ENCODE measurements at places on chromosomes 16 and 17. TPM values are rescaled to one million over a fixed set of nuclear protein-coding genes. Genes with fewer than 3 reads are reported as not detected.
A peak's percentile ranks its signal among the peaks of the same experiment; 100 is the strongest.

DNA sequence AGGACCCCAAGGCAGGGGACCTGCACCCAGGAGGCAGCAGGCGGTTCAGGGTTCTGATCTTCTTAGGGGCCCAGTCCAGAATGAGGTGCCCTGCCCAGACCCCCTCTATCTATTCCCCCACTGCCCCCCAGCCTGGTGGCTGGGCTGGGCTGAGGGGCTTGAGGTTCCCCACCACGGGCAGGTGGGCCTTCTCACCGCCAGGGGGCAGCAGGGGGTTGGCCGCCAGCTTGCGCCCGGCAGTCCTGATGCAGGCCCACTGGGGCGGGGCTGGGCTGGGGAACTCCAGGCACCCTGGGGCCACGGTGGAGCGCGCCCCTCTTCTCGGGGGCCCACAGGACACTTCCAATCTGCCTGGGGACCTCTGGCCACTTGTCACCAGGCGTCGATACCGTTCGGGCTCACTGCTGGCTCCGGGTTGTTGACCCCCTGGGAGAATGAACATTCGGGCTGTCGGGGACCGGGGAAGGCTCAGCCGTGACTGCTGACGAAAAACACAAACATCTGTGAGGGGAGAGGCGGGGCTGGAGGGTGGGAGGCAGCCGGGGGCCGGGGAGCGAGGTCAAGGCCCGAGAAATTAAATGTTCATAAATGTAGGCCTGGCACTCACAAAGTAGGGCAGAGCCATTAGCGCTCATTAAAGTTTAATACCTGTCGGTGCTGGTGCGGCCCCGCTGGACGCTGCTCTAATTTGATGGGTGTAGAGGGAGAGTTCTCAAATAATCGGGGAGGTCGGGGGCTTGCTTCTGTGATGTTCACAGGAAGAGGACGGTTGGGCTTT lies 219.3 kb upstream of the GSE1 start:
- peak; percentile 72 for DNase-seq
- H3K4me3 ChIP-seq = no peak overlapping the region
- peaks cover 42% of the 10 kb centered on the region for H3K4me1 ChIP-seq

GRCh38 chr17:48678141-48678971 lies 44.0 kb downstream of the PRAC1 start:
- H3K27me3 ChIP-seq = peaks cover 44% of the 10 kb centered on the region
- peaks cover 6% of the 10 kb centered on the region for H3K4me1 ChIP-seq
- peak; percentile 50 for DNase-seq
- H3K27ac ChIP-seq = no peak overlapping the region
- no peaks in the 10 kb centered on the region for H3K36me3 ChIP-seq

- peaks cover 26% of the 10 kb centered on the region for H3K4me1 ChIP-seq
- no peak overlapping the region for H3K4me3 ChIP-seq
- DNase-seq = peak; percentile 54
- peak overlapping the region; percentile 91 for H3K27ac ChIP-seq
Measured at GRCh38 chr16:371515-372301, 1.4 kb upstream of the MRPL28 start.

DNA sequence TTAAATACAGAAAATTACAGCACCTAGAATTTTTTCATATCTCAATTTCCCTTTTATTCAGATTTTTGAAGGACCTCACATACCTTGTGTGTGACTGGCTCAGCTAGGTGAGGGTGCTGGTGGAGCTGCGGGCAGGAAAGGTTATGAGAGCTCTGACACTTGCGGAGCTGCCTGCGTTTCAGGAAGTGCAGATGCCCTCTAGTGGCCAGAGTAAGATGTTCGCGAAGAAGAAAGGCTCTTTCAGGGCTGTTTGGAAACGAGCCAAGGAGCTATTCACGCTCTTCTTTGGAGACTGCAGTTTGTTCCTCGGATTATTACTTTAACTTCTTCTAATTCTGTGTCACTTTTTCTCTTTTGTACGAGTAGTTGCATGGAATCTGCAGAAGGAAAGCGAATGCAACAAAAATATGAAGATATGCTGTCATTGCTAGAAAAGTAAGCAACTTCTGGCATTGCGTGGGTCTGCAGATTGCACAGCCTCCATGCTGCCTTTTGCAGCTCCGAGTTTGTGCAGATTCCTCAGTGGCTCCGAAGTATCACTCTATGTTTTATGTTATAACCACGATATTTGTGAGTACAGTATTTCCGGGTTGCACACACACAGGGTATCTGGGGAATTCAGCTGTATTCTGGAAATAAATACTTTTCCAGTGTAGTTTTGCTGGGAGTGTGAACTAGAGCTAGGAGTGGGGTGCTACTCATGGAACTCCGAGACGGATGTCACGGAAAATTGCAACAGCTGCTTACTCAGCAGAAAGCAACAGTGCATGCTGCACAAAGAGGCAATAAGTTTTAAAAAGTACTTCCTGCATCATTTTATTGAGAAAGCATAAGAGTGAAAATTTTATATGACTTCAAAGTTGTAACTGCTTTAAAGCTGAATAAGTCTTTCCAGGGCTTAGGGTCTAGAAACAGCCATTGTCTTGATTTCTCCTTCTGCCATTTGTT lies 46.3 kb downstream of the DNAH9 start:
- DNase-seq = peak; percentile 92
- no peak overlapping the region for H3K4me3 ChIP-seq
- no peaks in the 10 kb centered on the region for H3K4me1 ChIP-seq
- H3K27me3 ChIP-seq = peaks cover 4% of the 10 kb centered on the region
- no peak overlapping the region for H3K27ac ChIP-seq
- H3K36me3 ChIP-seq = no peaks in the 10 kb centered on the region

GRCh38 chr17:35729405-35729833 lies 2.0 kb upstream of the RASL10B start:
- H3K36me3 ChIP-seq = peaks cover 23% of the 10 kb centered on the region
- no peak overlapping the region for H3K4me3 ChIP-seq
- no peak overlapping the region for H3K27ac ChIP-seq
- H3K4me1 ChIP-seq = peaks cover 34% of the 10 kb centered on the region

- H3K36me3 ChIP-seq = no peaks in the 10 kb centered on the region
- no peaks in the 10 kb centered on the region for H3K4me1 ChIP-seq
- H3K4me3 ChIP-seq = no peak overlapping the region
- no peak for DNase-seq
- H3K27me3 ChIP-seq = no peaks in the 10 kb centered on the region
Measured at GRCh38 chr17:27445971-27446370, 10.3 kb upstream of the KSR1 start.

DNA sequence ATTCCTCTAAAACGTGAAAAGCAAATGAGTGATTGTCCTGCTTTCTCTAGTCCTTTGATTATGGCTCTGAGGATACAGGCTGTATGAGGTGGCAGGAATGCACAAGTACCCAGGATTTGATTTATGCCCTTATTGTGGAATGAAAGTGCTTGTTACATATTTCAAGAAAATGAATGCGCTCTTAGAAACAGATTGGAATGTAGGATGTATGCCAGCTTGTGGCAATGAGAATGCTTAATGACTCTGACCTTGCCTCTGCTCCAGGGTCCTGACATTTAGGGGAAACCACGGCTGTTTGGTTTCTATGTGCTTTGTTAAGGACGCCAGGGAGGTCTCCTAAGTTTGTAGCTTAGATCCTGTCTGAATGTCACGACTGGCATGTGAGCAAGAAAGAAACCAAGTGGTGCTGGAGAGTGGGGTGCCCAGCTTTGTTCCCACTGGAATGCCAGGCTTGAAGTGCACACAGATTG lies 22.0 kb downstream of the PRCD start:
- H3K27ac ChIP-seq = peak overlapping the region; percentile 35
- no peak overlapping the region for H3K4me3 ChIP-seq
- DNase-seq = no peak
- peaks cover 46% of the 10 kb centered on the region for H3K36me3 ChIP-seq
- no peaks in the 10 kb centered on the region for H3K27me3 ChIP-seq
- H3K4me1 ChIP-seq = peaks cover 20% of the 10 kb centered on the region

DNA sequence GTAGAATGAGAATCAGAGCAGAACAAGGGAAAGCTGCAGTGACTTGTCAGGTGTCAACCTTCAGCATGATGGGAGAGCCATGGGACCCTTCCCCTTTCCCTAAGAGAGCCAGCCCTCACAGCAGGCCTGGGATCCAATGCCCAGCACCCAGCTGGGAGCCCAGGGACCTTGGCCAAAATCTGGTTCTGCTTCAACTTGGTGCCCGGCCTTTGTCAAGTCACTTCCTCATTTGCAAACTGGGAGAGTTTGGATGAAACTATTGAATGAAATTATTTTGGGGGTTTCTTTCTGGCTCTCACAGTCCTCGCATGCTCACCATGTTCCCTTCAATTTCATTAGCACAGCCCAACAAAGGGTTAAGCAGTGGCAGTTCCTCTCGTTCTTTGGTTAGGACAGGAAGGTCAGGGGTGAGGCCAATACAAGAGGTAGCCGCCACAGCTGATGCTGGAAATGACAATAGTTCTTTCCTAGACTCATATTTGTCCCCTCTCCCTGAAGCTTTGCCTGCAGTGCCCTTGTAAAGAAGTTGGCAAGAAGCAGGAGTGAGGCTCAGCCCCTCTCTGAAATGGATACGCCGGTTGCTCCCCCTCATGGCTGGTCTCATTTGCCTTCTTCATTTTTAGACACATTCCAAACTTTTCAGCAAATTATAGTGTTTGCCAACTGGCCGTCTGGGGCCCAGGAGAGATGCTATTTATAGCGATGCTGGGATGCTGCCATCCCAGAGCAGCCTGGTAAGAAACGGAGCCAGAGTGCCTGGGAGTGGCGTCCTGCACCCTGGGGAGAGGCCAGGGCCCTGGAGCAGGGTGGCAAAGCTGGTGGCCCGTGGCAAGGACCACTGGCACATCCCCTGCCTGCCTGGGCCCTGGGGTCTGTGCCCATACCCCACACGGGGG lies 34.5 kb upstream of the MEOX1 start:
- no peaks in the 10 kb centered on the region for H3K36me3 ChIP-seq
- no peak overlapping the region for H3K27ac ChIP-seq
- peaks cover 10% of the 10 kb centered on the region for H3K4me1 ChIP-seq
- peaks cover 5% of the 10 kb centered on the region for H3K27me3 ChIP-seq
- no peak for DNase-seq
- no peak overlapping the region for H3K4me3 ChIP-seq

- H3K27ac ChIP-seq = no peak overlapping the region
- no peak overlapping the region for H3K4me3 ChIP-seq
- no peak for DNase-seq
- no peaks in the 10 kb centered on the region for H3K27me3 ChIP-seq
- H3K4me1 ChIP-seq = peaks cover 6% of the 10 kb centered on the region
- no peaks in the 10 kb centered on the region for H3K36me3 ChIP-seq
Measured at GRCh38 chr16:17238285-17239028, 232.3 kb downstream of the XYLT1 start.

- peaks cover 28% of the 10 kb centered on the region for H3K4me1 ChIP-seq
- no peak overlapping the region for H3K4me3 ChIP-seq
- peak overlapping the region; percentile 85 for H3K27ac ChIP-seq
Measured at GRCh38 chr17:44793885-44794842, 35.4 kb downstream of the ADAM11 start.

GRCh38 chr17:76243826-76244679 lies 3.8 kb upstream of the RNF157 start:
- no peak for DNase-seq
- peaks cover 27% of the 10 kb centered on the region for H3K27me3 ChIP-seq
- no peak overlapping the region for H3K27ac ChIP-seq

- no peaks in the 10 kb centered on the region for H3K27me3 ChIP-seq
- H3K4me3 ChIP-seq = no peak overlapping the region
- DNase-seq = no peak
- H3K36me3 ChIP-seq = peaks cover 23% of the 10 kb centered on the region
- peaks cover 22% of the 10 kb centered on the region for H3K4me1 ChIP-seq
- no peak overlapping the region for H3K27ac ChIP-seq
Measured at GRCh38 chr17:21177854-21178600, 35.9 kb downstream of the TMEM11 start.

DNA sequence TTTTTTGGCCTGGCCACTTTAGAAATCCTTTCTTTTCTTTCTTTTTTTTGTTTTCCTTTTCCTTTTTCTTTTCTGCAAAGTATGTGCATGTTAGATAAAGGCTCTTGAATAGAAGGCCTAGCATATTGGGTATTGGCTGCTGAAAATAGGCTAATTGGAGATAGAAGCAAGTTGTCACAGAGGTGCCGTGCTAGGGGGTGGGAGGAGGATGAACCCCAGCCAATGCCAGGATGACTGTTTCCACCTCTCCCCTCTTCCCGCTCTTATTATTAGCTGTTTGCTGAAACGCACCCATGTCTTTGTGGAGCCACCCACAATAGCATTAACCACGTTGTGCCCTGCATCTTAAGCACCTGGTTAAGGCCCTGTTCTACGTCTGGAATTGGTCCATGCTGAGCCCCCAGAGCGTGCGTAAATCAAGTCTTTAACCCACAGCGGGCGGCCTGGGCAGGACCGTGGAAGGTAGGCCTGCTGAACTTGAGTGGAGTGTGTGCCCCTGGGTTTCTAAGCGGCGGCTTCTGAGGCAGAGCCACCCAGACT lies 123.6 kb downstream of the MSI2 start:
- no peak overlapping the region for H3K4me3 ChIP-seq
- peaks cover 6% of the 10 kb centered on the region for H3K4me1 ChIP-seq
- DNase-seq = no peak
- H3K27me3 ChIP-seq = no peaks in the 10 kb centered on the region
- no peaks in the 10 kb centered on the region for H3K36me3 ChIP-seq

DNA sequence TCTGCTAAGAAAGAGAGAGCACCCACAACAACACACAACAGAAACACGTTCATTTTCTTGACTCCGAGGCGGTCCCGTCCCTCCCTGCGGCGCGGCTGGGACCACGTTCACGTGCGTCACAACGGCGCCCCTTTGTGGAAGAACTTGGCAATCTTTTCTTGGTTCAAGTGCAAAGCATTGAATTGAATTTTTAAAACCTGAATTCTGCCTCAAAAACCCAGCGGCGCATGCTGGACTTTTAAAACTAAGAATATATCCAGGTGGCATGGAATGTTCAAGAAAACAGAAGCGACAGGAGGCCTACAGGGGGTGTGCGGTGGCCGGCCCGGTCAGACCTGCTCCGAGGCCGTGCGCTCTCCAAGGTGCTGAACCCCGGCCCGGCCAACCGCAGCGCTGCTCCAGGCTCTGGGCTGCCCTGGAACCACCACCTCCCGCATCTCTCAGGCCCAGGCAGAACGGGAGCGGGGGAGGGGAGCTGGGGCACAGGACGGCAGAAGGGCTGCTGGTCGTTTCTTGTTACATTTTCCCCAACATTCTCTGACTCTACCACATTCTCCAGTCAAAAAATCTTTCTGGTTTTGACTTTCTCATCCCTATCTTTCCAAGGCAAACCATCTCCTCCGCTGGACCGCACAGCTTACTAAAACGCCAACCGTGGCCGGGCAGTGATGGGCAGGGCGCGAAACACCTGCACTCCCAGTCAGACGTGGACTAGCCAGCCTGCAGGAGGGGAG lies 3.4 kb upstream of the HEXD start:
- DNase-seq = peak; percentile 86
- H3K27me3 ChIP-seq = no peaks in the 10 kb centered on the region
- peaks cover 8% of the 10 kb centered on the region for H3K36me3 ChIP-seq
- no peak overlapping the region for H3K4me3 ChIP-seq
- H3K4me1 ChIP-seq = peaks cover 29% of the 10 kb centered on the region
- H3K27ac ChIP-seq = no peak overlapping the region

DNAH17 gene
- 0.35 TPM for total RNA-seq

PPY gene
- total RNA-seq = 0.18 TPM

NPIPA8 gene
- total RNA-seq = 0.22 TPM

PRSS27 gene
- 0.75 TPM for total RNA-seq

ZFP3 gene
- 6.3 TPM for total RNA-seq

SLC5A2 gene
- total RNA-seq = 0.44 TPM

PRKCB gene
- total RNA-seq = 1.4 TPM

CDH1 gene
- 1.0 TPM for total RNA-seq

SPNS2 gene
- 5.0 TPM for total RNA-seq

G6PC1 gene
- total RNA-seq = not detected

PLA2G10 gene
- 0.18 TPM for total RNA-seq

All from muscle of leg (tissue), 16 donors.